ENCODE measurements at places on chromosomes 6 and 20. TPM values are rescaled to one million over a fixed set of nuclear protein-coding genes. Genes with fewer than 3 reads are reported as not detected.
A peak's percentile ranks its signal among the peaks of the same experiment; 100 is the strongest.

Gene WFDC10B
- total RNA-seq: not detected

Gene LY6G5C
- total RNA-seq: 1.2 TPM

Gene ADAT2
- total RNA-seq: 1.0 TPM

Gene TMEM63B
- 37.1 TPM for total RNA-seq

Gene FNDC11
- not detected for total RNA-seq

Gene SLC13A3
- total RNA-seq: 0.37 TPM

Gene C20orf173
- not detected for total RNA-seq

Gene FRMD1
- not detected for total RNA-seq

Gene PKHD1
- total RNA-seq: not detected

Gene C20orf204
- 0.07 TPM for total RNA-seq

Gene SLC26A8
- not detected for total RNA-seq

- H3K27ac ChIP-seq: no peak overlapping the region
- H3K36me3 ChIP-seq: no peaks in the 10 kb centered on the region
- H3K4me1 ChIP-seq: no peaks in the 10 kb centered on the region
- H3K27me3 ChIP-seq: no peaks in the 10 kb centered on the region
These were observed 74.2 kb upstream of the RNF217 start for GRCh38 chr6:124887872-124888580.

DNA sequence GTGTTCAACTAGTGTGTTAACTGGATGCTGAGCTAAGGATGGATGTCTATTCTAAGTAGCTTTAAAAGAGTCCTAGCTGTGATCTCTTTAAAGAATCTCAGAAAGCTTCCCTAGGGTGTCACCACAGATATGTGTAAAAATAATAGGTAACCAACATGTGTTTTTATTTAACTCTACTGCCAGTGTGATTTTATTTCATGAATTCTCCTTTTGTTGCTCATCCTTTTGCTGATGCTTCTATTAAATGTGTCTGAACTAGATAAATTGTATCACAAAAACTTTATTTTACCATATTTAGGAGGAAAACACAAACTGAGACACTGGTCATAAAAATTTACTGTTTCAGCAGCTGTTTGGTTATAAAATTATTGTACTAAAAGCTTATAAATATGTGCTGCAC lies 809.4 kb upstream of the CITED2 start:
- no peak for DNase-seq
- H3K27ac ChIP-seq: no peak overlapping the region
- H3K4me3 ChIP-seq: no peak overlapping the region
- H3K4me1 ChIP-seq: no peaks in the 10 kb centered on the region

- no peaks in the 10 kb centered on the region for H3K4me1 ChIP-seq
- no peaks in the 10 kb centered on the region for H3K36me3 ChIP-seq
- no peak for DNase-seq
- H3K4me3 ChIP-seq: no peak overlapping the region
- H3K27ac ChIP-seq: no peak overlapping the region
These were observed 110.3 kb upstream of the BACH2 start for GRCh38 chr6:90406957-90407356.

- no peaks in the 10 kb centered on the region for H3K4me1 ChIP-seq
- no peak overlapping the region for H3K4me3 ChIP-seq
- H3K27ac ChIP-seq: no peak overlapping the region
- peaks cover 38% of the 10 kb centered on the region for H3K36me3 ChIP-seq
- no peak for DNase-seq
These were observed 12.9 kb upstream of the UQCC2 start for GRCh38 chr6:33724102-33725023.

DNA sequence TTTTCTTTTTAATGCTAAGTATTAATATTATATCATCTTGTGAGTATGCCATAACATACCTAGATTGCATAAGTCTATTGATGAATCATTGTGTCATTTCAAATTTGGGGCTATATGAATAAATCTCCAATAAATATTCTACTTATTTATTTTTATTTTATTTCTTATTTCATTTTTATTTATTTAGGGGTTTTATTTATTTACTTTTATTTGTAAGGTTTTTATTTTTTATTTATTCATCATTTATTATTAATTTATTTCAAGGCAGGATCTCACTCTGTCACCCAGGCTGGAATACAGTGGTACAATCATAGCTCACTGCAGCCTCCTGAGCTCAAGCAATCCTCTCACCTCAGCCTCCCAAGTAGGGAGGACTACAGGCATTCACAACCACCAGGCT lies 36.3 kb downstream of the BMP5 start:
- H3K4me3 ChIP-seq: no peak overlapping the region
- no peaks in the 10 kb centered on the region for H3K36me3 ChIP-seq
- H3K27me3 ChIP-seq: no peaks in the 10 kb centered on the region
- H3K27ac ChIP-seq: no peak overlapping the region

- no peak overlapping the region for H3K27ac ChIP-seq
- H3K27me3 ChIP-seq: no peaks in the 10 kb centered on the region
- no peak for DNase-seq
- H3K36me3 ChIP-seq: no peaks in the 10 kb centered on the region
These were observed 4.9 kb upstream of the TEAD3 start for GRCh38 chr6:35501784-35502183.

GRCh38 chr20:39651645-39652325 lies 689.6 kb downstream of the DHX35 start:
- H3K4me3 ChIP-seq: no peak overlapping the region
- DNase-seq: no peak
- no peaks in the 10 kb centered on the region for H3K27me3 ChIP-seq
- no peaks in the 10 kb centered on the region for H3K4me1 ChIP-seq
- H3K27ac ChIP-seq: no peak overlapping the region

GRCh38 chr6:97524811-97525210 lies 241.8 kb upstream of the MMS22L start:
- no peak overlapping the region for H3K4me3 ChIP-seq
- H3K36me3 ChIP-seq: no peaks in the 10 kb centered on the region
- no peak overlapping the region for H3K27ac ChIP-seq
- no peaks in the 10 kb centered on the region for H3K4me1 ChIP-seq

- H3K27me3 ChIP-seq: no peaks in the 10 kb centered on the region
- no peaks in the 10 kb centered on the region for H3K36me3 ChIP-seq
- no peak overlapping the region for H3K4me3 ChIP-seq
- H3K4me1 ChIP-seq: no peaks in the 10 kb centered on the region
These were observed 246.5 kb downstream of the RIMS1 start for GRCh38 chr6:72132851-72133250.

- no peak overlapping the region for H3K4me3 ChIP-seq
- peaks cover 22% of the 10 kb centered on the region for H3K4me1 ChIP-seq
- DNase-seq: peak; percentile 91
- H3K36me3 ChIP-seq: no peaks in the 10 kb centered on the region
These were observed 31.5 kb upstream of the ADTRP start for GRCh38 chr6:11810039-11810541.

DNA sequence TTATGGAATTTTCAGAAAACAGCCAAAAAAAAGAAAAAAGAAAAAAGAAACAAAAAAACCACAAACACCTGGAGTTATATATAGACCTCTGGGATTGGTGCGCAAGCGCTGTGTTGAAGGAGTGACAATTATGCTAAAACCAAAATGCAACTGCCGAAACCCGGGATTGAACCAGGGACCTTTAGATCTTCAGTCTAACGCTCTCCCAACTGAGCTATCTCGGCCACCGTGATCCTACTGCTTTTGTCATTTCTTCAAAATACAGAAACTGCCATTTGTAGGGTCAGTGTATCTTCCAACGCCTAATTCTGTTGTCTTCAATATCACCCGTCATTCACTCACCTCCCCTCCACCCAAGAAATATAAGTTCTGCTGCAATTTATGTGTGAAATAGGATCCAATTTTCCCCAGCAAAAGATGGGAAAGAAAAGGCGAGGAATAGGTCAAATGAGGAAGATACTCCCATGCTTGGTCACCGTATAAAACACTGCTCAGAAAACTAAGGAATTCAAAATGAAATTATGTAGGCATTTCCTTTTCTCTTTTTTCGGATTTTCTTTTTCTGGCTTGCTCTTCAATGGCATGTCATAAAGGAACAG lies 116.0 kb downstream of the TRIM27 start:
- no peak for DNase-seq
- no peaks in the 10 kb centered on the region for H3K36me3 ChIP-seq
- H3K4me1 ChIP-seq: no peaks in the 10 kb centered on the region
- H3K27me3 ChIP-seq: peaks cover 5% of the 10 kb centered on the region

DNA sequence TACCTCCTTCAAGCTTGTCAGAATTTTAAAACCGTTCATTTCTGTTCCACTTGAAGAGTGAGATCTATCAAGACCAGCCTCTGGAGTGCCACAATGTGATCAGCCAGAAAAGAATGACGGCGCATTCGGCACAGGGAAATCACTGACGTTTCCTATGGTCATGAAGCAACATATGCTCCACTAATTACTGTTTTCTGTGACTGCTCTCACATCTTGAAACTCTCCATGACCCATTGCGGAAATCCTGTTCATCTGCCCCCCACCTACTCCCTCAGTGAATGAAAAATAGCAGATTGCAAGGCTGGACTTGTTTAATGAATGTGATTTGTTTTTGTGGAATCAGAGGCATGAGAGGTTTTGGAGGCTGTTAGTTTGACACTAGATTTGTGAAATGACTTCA lies 53.2 kb downstream of the SAMD5 start:
- H3K27ac ChIP-seq: no peak overlapping the region
- H3K36me3 ChIP-seq: no peaks in the 10 kb centered on the region
- no peaks in the 10 kb centered on the region for H3K4me1 ChIP-seq
- H3K4me3 ChIP-seq: no peak overlapping the region
- DNase-seq: no peak

DNA sequence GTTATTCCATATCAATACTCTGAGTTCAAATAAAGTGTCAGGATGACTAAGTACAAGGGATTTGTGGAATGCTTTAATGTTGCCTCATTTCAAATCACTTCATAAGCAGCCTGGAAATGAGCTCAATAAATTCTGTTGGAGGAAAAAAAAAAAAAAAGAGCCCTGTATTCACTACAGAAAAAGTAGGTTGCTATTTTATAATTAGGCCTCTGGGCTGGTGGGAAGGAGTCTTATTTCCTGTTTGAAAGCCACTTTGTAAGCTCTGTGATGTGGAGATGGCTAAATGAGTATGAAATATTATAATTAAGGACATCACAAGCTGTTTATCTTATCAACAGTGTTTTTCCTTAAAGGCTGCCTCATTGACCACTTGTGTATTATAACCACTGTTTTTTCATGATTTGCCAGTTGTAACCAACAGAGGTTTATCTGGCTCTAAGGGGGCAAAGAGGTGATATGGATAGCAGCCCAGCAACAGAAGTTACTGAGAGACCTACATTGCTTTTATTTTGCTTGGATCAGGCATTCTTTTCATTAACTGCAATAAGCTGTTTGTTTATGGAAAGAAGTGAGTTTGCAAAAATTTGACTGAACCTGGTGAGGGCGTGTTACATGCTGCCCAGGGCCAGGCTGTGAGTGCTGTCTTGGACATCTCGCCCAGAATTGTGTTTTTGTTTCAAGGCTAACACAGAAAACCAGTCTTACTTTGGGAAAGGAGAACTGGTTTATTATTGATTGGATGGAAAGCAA lies 563.3 kb upstream of the MAP3K7 start:
- no peak overlapping the region for H3K27ac ChIP-seq
- H3K4me1 ChIP-seq: no peaks in the 10 kb centered on the region
- H3K4me3 ChIP-seq: no peak overlapping the region
- no peaks in the 10 kb centered on the region for H3K27me3 ChIP-seq
- DNase-seq: no peak

DNA sequence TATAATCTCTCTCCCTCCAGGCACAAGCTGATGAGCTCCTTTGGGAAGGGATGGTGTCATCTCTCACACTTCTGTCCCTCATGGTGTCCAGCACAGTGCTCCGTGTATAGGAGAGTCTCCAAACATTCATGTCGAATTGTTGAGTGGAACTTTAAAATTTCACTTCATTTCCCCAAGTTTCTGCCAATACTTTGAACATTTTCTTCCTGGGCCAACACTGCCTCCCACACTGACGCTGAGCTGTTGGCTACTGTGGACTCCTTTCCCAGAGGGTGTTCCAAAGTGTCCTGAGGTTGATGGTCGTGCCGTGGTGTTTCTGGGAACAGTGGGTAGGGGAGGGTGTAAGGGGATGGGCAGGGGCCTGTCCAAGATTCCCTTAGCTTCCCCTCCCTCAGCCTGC lies 122.7 kb downstream of the TIAM2 start:
- H3K36me3 ChIP-seq: no peaks in the 10 kb centered on the region
- no peaks in the 10 kb centered on the region for H3K27me3 ChIP-seq
- H3K4me3 ChIP-seq: no peak overlapping the region
- no peak overlapping the region for H3K27ac ChIP-seq

- no peaks in the 10 kb centered on the region for H3K27me3 ChIP-seq
- no peaks in the 10 kb centered on the region for H3K36me3 ChIP-seq
- H3K27ac ChIP-seq: no peak overlapping the region
- no peak for DNase-seq
- no peaks in the 10 kb centered on the region for H3K4me1 ChIP-seq
- no peak overlapping the region for H3K4me3 ChIP-seq
These were observed 105.0 kb downstream of the MRPL14 start for GRCh38 chr6:44022296-44022661.

GRCh38 chr20:50208085-50208491 lies 17.5 kb downstream of the CEBPB start:
- H3K4me1 ChIP-seq: no peaks in the 10 kb centered on the region
- H3K36me3 ChIP-seq: no peaks in the 10 kb centered on the region
- no peaks in the 10 kb centered on the region for H3K27me3 ChIP-seq

DNA sequence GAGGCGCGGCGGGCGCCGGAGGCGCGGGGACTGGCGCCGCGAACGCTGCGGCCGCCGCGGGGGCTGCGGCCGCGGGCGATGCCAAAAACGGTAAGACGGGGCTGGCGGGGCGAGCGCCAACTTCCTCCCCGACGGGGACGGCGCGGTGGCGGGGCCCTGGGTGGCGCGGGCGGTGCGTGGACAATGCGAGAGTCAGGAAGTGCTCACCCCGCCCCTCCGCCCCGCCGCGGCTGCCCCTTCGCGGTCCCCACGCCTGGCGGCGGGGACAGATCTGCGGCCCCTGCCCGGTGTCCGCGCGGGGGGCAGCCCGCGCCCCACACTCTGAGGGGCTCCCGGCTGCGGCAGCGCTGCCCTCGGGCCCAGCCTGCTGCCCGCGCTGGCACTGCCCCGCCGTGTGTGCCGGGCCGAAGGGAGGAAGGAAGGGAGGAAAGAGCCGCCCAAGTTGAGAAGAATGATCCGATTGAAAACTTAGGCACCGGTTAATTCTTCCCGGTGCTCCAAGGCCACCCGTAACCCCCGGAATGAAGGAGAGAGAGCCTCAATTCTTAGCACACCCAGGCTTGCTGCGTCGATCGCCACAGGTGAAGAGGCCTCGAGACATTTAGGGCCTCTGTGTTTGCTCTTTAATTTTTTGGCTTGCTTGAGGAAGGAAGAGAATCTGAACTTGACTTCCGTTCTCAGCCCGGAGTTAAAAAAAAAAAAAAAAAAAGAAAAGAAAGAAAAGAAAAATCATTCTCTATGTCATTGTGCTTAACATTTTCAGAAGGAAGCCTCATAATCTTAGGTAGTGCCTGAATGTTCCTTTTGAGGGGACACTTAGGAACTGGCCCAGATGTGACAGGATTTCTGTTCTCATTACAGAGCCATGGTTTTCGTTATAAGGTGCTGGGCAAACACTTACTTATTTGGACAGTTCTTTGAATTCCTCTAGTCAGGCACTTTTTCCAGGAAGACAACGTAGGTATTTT lies 982 bp downstream of the HECA start:
- no peaks in the 10 kb centered on the region for H3K27me3 ChIP-seq
- DNase-seq: peak; percentile 71
- no peaks in the 10 kb centered on the region for H3K4me1 ChIP-seq
- peak overlapping the region; percentile 96 for H3K27ac ChIP-seq

- no peaks in the 10 kb centered on the region for H3K27me3 ChIP-seq
- DNase-seq: no peak
- H3K27ac ChIP-seq: no peak overlapping the region
- no peaks in the 10 kb centered on the region for H3K36me3 ChIP-seq
- H3K4me3 ChIP-seq: no peak overlapping the region
These were observed 41.8 kb upstream of the F13A1 start for GRCh38 chr6:6362056-6362840.

- no peaks in the 10 kb centered on the region for H3K36me3 ChIP-seq
- no peaks in the 10 kb centered on the region for H3K4me1 ChIP-seq
- H3K4me3 ChIP-seq: peak overlapping the region; percentile 82
- peaks cover 5% of the 10 kb centered on the region for H3K27me3 ChIP-seq
- no peak for DNase-seq
- no peak overlapping the region for H3K27ac ChIP-seq
These were observed 45.7 kb downstream of the OR2B2 start for GRCh38 chr6:27866357-27867050.

Measured in right atrium auricular region (tissue), 2 donors.